Mucosa of gallbladder (tissue), 1 donor: ENCODE measurements at places on chromosomes 5 and 9.

DNA sequence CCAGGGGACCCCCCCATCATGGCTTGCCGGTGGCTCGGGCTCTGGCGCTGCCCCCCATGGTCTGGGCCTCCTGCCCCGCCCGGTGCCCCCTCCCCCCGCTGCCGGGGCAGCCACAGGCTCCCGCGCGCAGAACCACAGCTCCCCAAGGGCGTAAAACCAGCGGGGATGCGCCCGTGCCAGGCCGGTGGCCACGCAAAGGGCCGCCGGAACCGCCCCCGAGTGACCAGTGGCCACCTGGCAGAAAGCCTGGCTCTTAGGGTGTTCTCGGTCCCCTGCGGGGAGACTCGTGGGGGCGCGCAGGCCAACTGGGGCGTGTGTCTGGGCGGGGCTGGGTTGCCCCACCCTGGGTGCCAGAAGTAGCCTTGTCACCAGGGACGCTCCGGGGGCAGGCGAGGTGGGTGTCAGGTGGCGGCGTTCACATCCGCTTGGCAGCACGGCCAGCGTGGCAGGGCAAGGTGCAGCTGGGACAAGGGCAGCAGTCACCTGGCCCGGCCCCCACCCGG, 515 bp upstream of the AGPAT2 start:
- no peak for DNase-seq

DNA sequence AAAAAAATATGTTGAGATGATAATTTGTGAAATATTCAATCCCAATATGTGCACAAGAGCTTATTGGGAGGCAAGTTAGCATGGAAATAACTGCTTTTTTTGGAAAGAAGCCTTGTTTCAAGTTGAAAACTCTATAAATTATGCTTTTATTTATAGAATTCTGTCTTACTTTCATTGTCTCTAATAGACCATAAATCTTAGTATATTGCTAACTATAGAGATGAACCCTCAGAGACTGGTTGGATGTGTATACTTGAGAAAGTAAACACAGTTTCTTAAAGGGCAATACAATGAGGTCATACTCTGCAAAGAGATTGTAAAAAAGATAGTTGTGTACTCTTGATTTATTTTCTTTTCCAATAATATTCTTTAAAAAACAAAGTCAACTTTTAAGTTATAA, 530.3 kb downstream of the SPATA31D1 start:
- DNase-seq = no peak

DNA sequence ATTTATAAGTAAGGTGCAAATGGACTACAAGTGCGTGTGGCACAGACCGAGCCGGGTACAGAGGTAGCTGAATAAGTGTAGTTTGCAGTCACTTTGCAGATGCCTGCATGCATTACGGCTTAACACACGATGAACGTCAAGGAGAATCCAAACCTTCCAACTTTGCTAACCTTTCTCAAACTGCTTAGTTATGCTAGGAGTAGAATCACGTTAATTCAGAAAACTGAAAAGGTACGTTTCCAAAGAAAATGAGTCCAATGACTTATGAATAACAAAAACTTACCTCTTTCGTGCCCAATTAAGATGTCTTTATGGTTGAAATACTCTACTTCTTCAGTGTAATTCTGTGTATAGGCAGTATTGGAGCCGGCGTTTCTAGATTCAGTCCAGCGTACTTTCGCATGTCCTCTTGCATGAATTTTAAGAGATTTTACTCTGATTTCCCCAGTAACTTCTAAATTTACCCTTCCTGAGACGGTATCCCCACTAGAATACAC, 539 bp downstream of the ARRDC3 start:
- DNase-seq = peak; percentile 39

- DNase-seq = no peak
Observed at GRCh38 chr9:129907201-129907600, 71.9 kb downstream of the USP20 start.

DNA sequence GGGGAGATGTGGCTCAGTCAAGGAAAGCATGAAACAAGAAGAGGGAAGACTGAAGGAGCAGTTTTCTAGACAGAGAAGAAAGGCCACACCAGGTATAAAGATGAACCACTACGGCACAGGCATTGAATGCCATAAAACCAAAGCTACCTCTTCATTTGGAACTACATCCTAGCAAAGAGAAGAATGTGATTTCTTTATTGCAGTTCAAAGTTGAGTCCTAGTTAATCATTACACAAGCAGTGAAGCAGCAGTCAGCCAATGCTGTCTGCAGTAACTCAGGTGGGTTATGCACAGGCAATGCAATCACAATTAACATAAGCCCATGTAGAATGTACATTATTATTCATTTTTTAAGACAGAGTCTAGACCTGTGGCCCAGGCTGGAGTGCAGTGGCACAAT, 21.7 kb upstream of the PCAT7 start:
- no peak for DNase-seq

DNA sequence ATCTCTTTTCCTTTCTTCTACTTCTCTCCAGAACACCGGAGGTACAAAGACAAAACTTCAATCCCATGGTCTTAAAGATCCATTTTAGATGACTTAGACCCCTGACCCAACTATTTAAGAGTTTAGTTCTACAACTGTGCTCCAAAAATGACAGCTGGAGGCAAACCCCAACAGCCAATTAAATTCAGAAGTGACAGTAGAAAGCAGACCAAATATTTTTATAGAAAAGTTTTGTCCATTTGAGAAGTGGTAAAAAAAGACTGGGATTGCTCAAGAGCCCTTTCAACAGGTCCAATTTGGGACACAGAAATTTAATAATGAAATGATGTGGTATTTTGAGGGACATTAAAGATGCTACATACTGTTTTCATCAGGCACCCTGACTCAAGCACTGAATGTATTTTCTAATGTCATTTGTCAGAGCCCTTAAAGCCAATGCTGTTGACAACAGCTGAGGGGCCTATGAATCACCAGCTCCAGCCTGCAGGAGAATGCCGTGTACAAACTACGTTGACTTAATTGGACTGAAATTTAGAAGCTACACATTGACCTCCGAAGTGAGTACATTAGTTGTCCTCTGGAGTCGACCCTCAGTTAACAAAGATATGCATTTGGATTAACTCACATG, 147.5 kb upstream of the PIK3R1 start:
- DNase-seq = no peak

DNA sequence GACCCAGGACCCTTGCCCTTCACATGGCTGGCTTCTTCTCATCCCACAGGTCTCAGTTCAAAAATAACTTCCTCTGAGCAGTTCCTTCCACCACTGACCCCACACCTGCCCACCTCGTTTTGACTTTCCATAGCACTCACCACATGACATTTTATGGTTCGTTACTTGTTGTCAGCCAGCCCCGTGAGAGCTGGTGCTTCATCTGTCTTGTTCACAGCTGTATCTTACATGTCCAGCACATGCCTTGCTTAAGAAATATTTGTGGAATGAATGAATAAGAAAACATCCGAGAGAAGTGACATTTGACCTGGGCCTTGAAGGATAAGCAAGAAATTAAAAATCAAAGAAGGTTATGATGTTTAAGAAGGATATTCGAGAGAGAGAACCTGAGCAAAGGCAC, 193.9 kb downstream of the RFK start:
- DNase-seq = no peak

- no peak for DNase-seq
Observed at GRCh38 chr5:11902201-11902619, 2.0 kb downstream of the CTNND2 start.

- no peak for DNase-seq
Observed at GRCh38 chr5:173515526-173515925, 100.9 kb downstream of the BOD1 start.
